ENCODE measurements at places on chromosomes 2 and 18. TPM values are rescaled to one million over a fixed set of nuclear protein-coding genes. Genes with fewer than 3 reads are reported as not detected.

DNA sequence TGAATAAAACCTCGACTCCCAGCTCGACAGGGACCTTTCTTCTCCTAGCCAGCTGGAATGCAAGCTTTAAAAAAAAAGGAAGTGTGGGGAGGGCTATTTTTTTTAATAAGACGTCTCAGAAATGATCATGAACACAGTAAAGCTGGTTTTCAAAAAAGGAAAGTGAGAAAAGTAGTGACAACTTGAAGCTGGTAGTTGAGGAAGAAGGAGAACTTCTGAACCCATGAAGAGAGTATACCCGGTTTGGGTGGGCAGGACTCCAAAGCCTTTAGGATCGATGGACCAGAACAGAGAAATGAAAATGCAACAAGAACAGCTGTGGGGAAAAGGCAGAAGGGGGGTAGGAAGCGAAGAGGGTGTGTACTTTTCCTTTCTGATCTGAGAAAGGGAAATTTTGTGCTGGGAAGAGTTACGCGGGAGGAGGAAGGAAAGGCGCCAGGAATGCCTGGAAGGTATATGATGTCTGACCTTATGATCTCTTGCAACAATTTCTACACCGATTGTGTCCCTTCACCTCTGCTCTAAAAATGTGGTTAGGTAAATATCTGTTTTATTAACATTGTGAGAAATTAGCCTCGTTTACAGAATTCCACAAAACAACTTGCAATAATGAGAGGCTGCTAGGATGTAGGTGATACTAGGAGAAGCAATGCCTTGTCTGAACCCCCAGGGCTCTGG is 22.6 kb upstream of the CYP1B1 start:
- no peak for DNase-seq

DNA sequence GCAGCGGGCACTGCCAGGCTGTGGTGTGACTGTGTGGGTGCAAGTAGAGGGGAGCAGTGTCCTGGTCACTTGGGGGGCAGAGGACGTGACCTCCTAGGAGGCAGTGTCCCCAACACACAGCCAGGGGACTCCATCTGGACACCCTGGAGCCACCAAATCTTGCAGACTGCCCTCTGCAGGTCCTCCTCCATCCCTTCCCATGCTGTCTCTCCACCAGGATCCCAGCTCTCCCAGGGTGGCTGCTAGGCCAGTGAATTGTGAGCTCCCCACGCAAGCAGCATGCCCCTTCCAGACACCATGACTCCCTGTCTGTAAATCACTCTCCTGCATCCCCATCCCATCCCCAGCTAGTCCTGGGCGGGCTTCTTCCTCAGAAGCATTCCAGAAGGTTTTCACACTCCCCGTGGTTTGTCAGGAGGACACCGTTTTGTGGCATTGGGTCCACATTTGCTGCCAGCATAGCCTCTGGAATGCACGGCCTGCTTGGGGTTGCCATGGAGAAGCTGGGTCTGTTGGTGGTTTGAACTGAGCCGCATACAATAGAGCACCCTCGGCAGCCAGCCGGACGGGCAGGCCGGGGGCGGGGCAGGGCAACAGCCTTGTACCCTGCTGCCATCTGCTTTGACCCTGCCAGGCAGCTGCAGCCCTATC is 210.7 kb downstream of the KLHL29 start:
- DNase-seq, result no peak

- DNase-seq, result no peak
Measured at GRCh38 chr2:233075141-233075965, 15.2 kb downstream of the INPP5D start.

- DNase-seq, result no peak
Measured at GRCh38 chr2:156748221-156748620, 312.0 kb downstream of the GPD2 start.

The SCN1A gene
- not detected for polyA plus RNA-seq

The G6PC2 gene
- polyA plus RNA-seq, result not detected

DNA sequence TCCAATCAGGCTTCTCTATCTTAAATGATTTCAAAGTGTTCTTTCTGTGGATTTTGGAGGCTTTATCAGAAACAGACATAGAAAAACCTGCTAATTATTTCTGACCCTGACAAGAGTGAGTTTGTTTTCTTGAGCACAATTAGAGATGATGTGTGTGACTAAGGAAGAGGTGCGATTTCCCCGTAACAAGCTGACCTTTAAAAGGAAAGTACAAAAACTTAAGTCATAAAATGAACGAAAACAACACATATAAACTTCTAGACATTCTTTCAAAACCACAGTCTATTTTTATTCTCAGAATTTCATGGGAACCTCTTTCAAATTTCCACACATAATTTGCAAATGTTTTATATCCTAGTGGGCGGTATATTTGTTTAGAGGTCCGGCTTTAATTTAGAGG is 604.8 kb downstream of the CPS1 start:
- DNase-seq, result no peak

DNA sequence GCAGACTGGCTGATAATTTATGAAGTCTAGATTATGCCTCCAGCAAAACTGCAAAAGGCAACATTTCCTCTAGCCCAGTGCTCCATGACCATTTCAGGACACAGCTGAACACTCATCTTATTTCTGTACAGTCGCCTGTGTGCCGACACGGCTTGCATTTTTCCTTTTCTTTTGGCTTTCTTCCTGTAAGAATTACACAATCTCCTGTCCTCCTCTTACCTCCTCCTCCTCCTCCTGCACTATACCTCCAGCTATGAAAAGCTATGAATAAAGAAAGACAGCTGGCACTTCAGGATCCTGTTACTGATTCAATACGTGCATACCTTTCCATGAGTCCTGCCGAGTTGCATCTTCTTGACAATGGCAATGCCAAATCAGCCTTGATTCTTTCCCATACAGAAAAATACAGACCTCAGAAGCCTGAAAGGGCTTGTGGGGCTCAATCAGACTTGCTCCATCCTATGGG is 32.2 kb upstream of the TRIB2 start:
- DNase-seq, result no peak

Measured in naive thymus-derived CD8-positive, alpha-beta T cell (primary cell).